ENCODE measurements at places on chromosomes 7 and 10. TPM values are rescaled to one million over a fixed set of nuclear protein-coding genes. Genes with fewer than 3 reads are reported as not detected.
A peak's percentile ranks its signal among the peaks of the same experiment; 100 is the strongest.

The OPN4 gene
- not detected for total RNA-seq

The LHPP gene
- total RNA-seq: 19.8 TPM

The C10orf67 gene
- total RNA-seq: 0.69 TPM

DNA sequence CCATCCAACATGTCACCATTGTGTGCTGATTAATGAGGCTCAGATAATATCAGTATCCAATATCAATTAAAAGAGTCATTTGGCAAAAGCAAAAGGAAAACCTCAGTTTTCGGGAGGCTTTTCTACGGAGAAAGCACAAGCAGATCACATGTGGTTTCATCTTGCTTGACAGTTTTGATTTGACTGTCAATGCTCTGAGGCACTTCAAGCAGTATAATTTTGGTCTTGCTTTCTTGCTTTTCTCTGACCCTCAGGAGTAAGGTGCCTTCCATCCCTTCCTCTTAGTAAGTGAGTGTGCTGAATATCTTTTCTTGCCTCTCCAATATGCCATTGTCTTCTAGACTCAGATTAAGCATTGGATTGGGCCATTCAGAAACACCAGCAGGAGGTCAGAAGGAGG is 115.5 kb upstream of the CALCR start:
- H3K27me3 ChIP-seq: no peaks in the 10 kb centered on the region
- no peak overlapping the region for H3K27ac ChIP-seq
- H3K4me1 ChIP-seq: no peaks in the 10 kb centered on the region
- no peaks in the 10 kb centered on the region for H3K36me3 ChIP-seq

- H3K4me3 ChIP-seq: no peak overlapping the region
- H3K4me1 ChIP-seq: no peaks in the 10 kb centered on the region
- H3K36me3 ChIP-seq: no peaks in the 10 kb centered on the region
Observed at GRCh38 chr7:97430006-97430405, 301.9 kb upstream of the TAC1 start.

DNA sequence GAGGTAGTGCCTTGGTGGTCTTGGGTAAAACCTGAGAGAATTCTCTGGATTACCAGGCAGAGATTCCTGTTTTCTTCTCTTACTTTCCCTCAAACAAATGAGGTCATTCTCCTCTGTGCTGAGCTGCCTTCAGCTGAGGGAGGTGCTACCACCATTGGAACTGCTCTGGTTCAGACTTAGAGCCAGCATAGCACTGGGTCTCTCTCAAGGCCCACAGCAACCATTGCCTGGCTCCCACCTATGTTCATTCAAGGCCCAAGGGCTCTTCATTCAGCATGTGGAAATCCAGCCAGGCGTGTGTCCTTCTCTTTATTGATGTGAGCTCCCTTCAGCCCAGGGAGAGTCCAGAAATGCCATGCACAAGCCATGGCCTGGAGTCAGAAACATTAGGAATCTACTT is 261.1 kb downstream of the NRG3 start:
- no peaks in the 10 kb centered on the region for H3K4me1 ChIP-seq
- H3K4me3 ChIP-seq: no peak overlapping the region
- H3K27me3 ChIP-seq: no peaks in the 10 kb centered on the region
- no peak overlapping the region for H3K27ac ChIP-seq
- no peak for DNase-seq

DNA sequence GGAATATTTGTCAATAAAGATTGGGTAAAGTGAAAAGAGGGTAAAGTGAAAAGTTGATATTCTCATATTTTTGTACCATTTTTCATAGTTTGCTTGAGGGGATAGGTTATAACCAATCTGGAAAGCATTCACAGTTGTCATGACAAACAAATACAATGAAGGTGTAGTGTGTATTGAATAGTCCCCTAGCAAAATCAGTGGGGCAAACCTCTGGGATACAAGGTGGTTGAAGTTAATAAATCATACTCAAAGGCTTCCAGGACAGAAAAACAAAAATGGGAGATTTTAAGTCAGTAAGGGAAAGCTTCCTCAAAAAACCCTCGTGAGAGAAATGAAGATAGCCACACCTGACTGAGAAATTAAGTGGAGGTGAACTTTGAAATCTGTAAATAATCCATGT is 39.4 kb downstream of the PHTF2 start:
- no peaks in the 10 kb centered on the region for H3K36me3 ChIP-seq
- H3K27ac ChIP-seq: no peak overlapping the region
- H3K4me3 ChIP-seq: no peak overlapping the region
- no peaks in the 10 kb centered on the region for H3K27me3 ChIP-seq
- DNase-seq: no peak
- no peaks in the 10 kb centered on the region for H3K4me1 ChIP-seq

- H3K27me3 ChIP-seq: no peaks in the 10 kb centered on the region
- no peak overlapping the region for H3K27ac ChIP-seq
- no peak overlapping the region for H3K4me3 ChIP-seq
- no peaks in the 10 kb centered on the region for H3K36me3 ChIP-seq
- no peak for DNase-seq
- no peaks in the 10 kb centered on the region for H3K4me1 ChIP-seq
Observed at GRCh38 chr7:155169498-155170065, 99.5 kb downstream of the HTR5A start.

The ZC3HAV1L gene
- 15.9 TPM for total RNA-seq

The RASSF4 gene
- total RNA-seq: 33.5 TPM

DNA sequence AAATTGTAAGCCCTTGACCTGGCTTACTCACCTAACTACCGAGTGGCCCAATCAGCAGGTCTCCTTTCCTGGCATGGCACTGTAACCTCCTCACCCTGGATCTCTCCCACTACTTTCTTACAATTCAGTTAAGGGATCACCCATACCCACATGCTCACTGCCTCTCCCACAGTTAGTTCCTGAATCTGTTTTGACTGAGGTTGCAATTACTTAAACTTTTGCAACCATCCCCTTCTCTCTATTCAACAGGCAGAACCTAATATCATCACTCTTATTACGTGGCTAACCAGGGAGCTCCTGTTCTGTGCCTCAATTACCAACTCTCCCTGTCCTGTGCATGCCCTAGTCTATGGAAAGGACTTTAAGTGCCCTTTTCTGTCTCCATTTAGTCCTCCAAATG is 84.2 kb upstream of the IKZF1 start:
- DNase-seq: no peak
- peaks cover 3% of the 10 kb centered on the region for H3K4me1 ChIP-seq
- H3K36me3 ChIP-seq: no peaks in the 10 kb centered on the region
- H3K4me3 ChIP-seq: no peak overlapping the region
- no peaks in the 10 kb centered on the region for H3K27me3 ChIP-seq

DNA sequence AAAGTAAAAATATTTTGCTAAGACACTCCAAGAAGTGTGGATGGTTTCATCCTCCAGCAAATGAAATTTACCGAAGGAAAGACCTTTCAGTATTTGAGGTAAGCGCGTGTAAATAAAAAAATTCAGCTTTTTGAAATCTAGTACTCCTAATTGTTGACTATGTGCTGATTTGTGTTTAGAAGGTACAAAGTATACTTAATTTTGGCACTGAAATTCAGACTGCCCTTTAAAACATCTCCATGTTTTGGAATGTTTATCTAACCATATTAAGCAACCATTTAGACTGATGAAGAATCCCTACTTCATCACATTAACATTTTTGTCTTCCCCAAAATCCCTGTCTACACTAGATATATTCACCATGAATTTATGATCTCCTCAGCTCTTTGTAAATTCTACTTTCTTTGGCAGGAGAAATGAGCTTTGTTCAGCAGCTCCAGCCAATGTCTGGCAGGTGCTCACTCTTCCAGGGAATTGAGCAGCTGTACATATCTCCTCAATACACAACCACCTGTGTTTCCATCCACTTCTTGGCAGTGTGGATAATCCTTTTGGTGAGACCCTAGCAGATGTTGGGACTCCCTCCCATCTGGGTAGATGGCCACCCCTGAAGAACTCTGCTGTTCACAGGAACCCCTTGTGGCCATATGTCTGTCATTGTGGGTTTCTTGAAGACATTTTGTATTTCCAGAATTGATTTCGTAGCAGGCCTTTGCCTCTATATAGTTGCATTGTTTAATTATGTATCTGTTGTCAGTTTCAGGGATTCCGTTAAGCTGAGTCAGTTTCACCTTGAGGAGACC is 129.4 kb upstream of the SAMD8 start:
- peaks cover 10% of the 10 kb centered on the region for H3K36me3 ChIP-seq
- peaks cover 5% of the 10 kb centered on the region for H3K4me1 ChIP-seq
- no peak overlapping the region for H3K4me3 ChIP-seq
- no peak overlapping the region for H3K27ac ChIP-seq
- no peaks in the 10 kb centered on the region for H3K27me3 ChIP-seq
- DNase-seq: peak; percentile 40

The ACTL6B gene
- 35.2 TPM for total RNA-seq

Data from spinal cord (tissue), 10 donors.